ENCODE measurements at places on chromosomes 13 and 19.

DNA sequence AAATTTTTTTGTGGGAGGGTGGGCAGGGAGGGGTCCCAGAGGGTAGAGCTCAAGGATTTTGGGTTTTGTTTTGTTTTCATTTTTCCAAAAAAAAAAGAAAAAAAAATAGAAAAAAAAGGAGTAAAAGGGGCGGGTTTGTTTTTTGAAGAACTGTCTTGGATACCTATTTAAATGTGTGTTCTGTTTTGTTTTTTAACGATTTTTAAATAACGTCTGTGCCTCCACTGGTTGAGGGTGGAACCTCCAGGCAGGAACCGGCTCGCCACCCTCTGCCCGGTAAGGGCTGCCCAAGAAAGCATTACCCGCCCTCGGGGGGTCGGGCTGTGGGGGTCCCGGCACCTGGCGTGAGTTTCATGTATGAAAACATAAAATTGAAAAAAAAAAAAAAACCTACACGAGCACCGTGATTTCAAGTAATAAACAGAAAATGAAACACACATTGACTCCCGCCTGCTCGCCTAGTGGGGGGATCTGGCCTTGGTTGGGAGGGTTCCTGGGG is 10.4 kb downstream of the MIDN start:
- DNase-seq = no peak

DNA sequence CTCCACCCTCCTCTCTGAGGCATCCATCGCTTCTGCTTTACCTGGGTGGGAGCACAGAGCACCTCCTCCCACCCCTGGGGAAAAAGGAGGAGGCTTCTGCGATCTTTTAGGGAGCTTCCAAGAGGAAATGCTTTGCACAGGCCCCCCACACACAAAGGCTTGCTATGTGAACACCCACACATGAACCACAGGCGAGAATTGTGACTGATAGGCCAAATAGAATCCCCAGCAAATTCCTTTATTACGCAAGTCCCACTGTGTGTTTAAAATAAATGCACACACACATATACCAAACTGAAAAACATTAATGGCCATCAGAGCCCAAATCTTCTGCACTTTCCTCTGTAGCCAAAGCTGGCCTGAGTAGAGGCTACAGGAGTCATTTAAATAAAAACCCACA is 50.6 kb downstream of the HSPH1 start:
- no peak for DNase-seq

- peak; percentile 98 for DNase-seq
These were observed at the start of gene ZNF526 for GRCh38 chr19:42219812-42220750. Gene ZNF526 (plus strand): TSS chr19:42220312. CDS start chr19:42224404, 4,092 bp downstream.

DNA sequence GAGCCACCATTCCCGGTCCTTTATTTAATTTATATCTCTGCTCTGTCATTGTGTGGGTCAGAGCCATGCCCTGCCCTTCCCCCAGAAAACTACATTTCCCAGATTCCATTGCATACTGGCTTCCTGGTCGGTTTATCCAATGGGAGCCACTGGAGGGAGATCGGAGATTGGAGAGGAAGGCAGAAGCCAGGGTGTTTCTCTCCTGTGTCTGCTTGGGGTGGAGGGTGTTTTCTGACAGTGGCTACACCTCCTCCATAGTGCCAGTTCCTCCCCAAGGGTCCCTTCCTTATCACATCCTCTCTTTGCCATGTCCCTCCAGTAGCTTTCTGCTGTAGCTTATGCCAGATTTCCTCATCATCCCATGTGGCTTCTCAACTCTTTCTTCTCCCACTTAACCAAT is 19.0 kb downstream of the OLFM2 start:
- DNase-seq = peak; percentile 44

DNA sequence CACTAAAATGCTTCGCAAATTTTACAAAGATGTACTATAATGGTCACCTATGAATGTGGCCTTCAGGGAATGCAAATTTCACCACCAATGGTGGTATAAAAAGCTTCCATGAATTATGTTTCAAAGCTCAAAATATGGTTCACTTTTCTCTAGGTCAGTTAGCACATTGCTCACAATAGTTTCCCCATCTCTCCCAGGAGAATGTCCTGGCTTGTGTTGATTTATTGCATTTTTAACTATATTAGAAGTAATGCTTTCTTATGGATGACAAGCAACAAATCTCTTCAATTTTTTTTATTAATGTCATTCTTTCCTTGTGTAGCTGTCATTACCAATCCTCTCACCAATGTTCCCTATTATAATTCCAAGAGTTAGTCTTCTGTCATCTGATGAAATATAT is 621.2 kb downstream of the TBC1D4 start:
- no peak for DNase-seq

DNA sequence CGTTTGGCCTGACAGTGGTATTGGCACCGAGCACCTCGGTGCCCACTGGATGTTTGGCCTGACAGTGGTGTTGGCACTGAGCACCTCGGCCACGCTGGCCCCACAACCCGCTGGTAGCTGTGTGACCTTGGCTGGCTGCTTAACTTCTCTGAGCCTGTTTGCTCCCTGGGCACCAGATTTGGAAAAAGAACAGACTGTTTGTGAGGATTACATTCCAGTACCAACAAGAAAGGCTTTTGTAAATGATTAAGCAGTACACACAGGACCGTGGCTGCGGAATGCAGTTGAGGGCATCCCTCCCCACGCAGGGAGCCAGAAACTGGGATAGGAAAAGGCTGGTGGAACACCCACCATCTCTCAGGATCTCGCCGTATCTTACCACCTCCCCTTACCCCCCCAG is 31.9 kb downstream of the SLC25A42 start:
- DNase-seq = no peak

DNA sequence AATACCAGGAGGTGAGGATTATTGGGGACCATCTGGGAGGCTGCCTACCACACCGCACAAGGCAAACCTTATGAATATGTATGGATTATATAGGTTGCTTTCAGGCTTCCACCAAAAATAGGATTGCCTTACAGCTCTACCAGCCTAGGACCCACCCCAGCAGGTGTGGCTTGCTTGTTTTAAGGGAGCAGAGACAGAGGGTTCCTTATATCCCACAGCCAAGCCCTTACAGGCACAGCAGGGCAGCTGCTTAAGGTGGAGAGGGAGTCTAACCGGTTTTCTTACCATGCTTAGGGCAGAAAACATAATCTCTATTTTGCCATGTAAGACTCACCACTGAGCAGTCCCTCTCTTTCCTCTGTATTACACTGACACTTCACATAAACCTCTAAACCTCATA is 16.1 kb upstream of the TTYH1 start:
- no peak for DNase-seq

DNA sequence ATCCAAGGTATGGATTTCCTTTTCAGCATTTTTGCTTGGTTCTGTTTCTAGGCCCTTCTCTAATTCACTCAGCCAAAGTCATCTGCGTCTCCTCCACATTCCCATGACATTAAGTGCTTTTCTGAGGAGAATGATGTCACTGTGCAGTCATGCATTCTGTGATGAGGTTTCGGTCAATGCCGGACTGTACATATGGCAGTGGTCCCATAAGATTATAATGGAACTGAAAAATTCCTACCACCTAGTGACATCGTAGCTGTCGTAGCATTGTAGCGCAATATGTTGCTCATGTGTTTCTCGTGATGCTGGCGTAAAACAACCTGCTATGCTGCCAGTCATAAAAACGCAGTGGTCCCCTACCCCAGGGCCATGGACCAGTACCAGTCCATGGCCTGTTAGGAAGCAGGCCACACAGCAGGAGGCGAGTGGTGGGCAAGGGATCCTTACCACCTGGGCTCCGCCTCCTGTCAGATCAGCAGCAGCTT is 63.4 kb upstream of the TNFRSF19 start:
- no peak for DNase-seq

DNA sequence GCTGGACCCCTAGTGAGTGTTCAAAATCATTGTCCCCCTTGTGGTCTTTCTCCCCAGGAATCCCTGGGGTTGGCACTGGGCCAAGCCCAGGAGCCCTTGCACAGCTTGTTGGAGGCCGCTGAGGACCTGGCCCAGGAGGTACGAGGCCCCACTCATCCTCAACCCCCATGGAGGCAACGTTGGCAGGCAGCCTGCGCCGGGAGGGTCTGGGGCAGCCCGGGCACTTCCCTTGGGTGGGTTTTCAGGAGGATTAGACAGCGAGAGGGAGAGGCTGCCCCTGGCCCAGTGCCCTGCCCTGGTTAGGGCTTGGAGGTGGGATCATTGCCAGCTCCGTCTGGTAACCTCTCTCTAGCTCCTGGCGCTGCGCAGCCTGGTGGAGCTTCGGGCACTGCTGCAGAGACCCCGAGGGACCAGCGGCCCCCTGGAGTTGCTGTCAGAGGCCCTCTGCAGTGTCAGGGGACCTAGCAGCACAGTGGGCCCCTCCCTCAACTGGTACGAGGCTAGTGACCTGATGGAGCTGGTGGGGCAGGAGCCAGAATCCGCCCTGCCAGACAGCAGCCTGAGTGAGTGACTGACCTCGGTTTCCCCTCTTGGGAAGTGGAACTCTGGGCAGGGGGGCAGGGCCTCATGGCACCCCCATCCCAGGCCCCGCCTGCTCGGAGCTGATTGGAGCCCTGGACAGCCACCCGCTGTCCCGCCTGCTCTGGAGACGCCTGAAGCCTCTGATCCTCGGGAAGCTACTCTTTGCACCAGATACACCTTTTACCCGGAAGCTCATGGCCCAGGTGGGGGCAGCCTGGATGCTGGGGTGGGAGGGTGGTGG is 3.0 kb downstream of the ABCA7 start:
- no peak for DNase-seq

DNA sequence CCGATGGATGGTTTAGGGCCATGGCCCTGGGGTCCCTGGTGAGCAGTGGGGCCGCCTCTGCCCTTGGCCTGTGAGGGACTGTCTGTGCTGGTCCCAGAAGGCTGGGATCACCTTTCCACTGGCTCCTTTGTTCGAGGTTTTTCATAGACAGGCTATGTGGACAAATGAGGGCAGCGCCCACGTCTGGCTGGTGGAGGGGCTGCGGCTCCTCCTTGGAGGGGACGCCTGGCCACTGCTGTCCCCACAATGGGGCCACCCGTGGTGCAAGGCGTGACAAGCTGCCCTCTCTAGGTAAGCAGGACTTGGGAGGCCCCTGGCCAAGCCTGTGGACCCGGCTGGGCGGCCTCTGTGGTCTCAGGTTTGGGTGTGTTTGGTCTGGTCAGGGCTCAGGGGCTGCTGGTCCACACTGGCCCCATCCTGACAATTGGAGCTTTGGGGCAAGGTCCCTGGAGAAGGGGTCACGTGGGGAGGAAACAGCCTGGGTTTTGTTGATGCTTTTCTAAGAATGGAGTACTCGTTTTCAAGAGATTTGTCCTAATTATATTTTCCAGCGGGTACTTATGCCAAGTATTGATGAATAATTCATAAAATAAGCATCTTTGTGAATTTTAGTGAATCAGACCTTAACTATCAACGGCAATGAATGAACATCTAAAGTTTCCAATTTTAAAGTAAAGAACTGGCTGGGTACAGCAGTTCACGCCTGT is 33.3 kb downstream of the MCF2L start:
- DNase-seq = no peak

DNA sequence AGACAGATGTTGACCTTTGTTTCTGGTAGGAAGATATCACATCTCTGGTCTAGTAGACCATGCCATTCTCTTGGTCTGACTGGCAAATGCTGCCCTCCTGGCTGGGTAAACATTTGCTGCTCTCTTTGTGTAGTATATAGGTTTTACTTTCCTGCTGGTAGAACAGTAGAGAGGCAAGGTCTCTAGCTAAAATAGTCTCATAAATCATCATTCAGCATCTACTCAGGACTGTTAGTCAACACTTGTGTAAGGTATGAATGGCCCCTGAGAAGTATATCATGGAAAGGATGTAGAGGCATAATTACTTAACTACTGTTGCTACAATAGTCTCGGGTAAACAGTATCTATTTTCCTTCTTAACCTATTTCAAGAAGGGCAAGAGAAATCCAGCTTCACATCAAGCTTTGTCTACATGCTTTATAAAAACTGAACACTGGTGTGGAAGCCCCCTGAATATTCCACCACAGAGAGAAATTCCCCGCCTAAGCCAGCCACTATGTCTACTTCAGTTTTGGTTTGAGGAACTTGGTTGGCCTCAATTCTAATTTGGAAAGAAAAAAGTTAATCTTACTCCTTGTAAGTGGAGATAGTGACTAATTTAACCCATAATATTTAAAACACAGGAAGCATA is 18.4 kb upstream of the MYCBP2 start:
- no peak for DNase-seq

DNA sequence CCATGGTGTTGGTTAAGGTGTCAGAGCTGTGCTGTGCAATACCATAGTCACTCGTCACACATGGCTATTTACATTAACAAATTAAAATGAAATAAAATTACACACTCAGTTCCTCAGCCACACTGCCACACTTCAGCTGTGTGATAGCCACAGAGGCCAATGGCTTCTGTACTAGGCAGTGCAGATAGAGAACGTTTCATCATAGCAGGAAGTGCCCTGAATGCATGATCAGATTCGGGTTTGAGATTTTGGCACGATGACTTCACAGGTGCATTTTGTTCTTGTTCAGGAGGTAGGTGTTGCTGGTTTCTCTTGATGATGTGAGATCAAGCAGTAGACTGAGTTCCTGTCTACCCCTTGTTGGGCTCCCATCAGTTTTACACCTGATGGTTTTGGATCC is 6.5 kb downstream of the ARMC6 start:
- no peak for DNase-seq

GRCh38 chr19:49473868-49474541 is at the start of gene FLT3LG:
Gene FLT3LG (plus strand): TSS chr19:49474215. CDS start chr19:49474640, 425 bp downstream.
- peak; percentile 94 for DNase-seq

GRCh38 chr19:18663940-18664530 is 19.4 kb upstream of the CRTC1 start:
- DNase-seq = no peak

DNA sequence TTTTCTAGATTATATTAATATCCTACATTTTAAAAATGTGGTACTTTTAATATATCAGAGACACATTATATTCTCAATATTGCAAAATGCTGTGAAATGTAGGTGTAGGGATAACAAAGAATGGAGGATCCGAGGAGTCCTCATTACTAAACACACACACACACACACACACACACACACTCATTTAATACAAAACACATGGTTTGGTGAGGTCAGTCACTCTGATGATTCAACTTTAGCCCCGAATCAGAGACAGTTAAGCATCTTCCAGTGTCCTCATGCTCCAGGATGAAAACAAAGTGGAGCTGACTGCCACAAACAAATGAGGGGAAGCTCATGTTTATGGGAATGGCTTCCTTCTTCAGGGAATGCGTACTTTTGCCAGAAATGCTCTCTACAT is 147.5 kb downstream of the CYSLTR2 start:
- no peak for DNase-seq

DNA sequence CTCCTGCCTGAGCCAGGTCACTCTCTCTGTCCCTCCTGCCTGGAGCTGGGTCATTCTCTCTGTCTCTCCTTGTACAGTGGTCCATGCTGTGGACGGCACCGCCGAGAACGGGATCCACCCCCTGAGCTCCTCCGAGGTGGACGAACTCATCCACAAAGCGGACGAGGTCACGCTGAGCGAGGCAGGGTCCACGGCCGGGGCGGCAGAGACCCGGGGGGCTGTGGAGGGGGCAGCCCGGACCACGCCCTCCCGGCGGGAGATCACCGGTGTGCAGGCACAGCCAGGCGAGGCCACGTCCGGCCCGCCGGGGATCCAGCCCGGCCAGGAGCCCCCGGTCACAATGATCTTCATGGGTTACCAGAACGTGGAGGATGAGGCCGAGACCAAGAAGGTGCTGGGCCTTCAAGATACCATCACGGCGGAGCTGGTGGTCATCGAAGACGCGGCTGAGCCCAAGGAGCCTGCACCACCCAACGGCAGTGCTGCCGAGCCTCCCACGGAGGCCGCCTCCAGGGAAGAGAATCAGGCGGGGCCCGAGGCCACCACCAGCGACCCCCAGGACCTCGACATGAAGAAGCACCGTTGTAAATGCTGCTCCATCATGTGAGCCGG is 4.6 kb upstream of the MISP start:
- no peak for DNase-seq

Measured in erythroblast (primary cell).